ENCODE measurements at places on chromosomes 2 and 18.

- DNase-seq = no peak
These were observed 902.6 kb upstream of the GCFC2 start for GRCh38 chr2:76613330-76613729.

DNA sequence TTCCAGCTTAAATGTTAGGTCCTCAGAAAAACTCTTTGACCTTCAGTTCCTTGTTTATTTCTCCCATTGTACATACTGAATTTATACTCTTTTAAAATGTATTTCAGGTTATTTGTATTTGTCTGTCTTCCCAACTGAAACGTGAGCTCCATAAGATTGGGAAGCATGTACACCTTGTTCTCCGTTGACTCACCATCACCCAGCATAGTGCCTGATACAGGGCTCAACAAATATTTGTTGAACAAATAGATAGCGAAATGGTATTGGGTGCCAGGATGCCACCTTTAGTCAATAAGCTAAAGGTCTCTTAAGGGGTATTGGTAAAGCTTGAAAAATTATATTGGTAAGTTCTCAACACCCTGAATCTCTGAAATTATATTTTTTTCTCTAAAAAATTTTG is 1841.3 kb upstream of the CELF4 start:
- no peak for DNase-seq

DNA sequence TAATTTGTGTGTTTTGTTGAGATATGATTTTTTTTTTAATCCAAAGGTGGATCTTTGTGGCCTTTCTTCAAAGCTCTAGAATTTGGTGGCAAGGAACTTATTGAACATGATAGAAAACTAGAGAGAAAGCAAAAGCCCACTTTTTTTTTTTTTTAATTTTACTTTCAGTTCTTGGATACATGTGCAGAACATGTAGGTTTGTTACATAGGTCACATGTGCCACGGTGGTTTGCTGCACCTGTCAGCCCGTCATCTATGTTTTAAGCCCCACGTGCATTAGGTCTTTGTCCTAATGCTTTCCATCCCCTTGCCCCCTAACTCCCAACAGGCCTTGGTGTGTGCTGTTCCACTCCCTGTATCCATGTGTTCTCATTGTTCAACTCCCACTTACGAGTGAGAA is 135.9 kb downstream of the RHBDD1 start:
- DNase-seq = no peak

DNA sequence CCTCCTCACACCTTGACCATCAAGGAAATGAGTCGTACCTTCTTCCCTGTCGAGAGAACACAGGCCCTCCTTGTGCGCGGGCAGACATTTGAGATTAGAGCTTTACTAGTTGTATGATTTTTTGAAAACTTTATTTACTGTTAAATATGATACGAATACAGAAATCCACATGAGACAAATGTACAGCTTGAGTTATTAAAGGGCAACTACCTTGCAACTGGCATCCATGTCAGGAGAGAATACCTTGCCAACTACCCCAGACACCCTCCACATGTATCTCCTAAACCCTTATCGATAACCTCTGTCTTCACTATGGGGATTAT is 28.3 kb downstream of the KLHL23 start:
- no peak for DNase-seq

DNA sequence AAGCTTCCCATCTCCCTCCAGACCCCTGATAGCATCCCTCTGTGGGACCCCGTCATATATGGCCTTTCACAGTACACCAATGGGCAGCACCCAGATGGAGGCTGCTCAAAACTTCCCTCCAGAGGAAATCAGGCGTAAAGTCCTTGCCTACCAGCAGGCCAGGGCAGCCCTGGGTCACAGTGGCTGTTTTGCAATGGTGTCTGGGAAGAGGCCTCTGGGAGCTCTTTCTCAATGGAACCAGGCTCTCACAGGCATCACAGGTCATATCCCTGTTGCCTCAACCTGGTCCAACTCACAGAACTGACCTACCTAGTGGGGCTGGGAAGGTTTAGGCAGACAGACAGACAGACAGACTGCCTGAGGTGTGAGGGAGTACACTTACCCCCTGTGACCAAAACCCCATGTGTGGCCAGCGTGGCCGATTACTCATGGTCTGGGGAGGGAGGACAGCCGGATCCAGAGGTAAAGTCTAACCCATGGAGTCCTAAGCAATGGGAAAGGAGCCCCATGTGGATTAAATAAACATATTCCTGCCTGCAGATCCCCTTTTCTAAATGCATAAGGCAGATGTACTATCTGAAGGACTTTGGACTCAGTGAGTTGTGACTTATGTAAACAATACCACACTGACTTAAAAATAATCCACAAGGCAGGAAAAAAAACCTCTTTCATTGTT is 58.2 kb downstream of the BCL2L11 start:
- DNase-seq = no peak

DNA sequence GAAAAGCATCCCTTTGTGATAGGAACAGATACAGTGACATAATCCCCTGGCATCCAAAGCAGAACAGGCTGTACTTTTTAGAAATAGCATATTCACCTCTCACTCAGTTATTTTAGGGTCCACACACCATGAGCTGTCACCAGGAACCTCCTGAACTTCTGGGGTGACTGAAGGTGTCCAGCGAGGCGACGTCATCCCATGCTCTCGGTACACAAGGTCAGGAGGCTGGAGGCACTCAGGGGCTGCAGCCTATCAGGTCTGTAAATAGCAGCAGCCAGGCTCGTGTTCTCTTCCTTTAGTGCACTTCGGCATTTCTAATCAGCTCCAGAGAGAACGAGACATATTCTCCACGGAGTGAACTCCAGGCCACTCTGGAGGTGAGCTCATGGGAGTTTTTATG is 98.3 kb downstream of the GATA6 start:
- no peak for DNase-seq

- peak; percentile 30 for DNase-seq
These were observed 217.3 kb upstream of the HS6ST1 start for GRCh38 chr2:128535953-128536352.

DNA sequence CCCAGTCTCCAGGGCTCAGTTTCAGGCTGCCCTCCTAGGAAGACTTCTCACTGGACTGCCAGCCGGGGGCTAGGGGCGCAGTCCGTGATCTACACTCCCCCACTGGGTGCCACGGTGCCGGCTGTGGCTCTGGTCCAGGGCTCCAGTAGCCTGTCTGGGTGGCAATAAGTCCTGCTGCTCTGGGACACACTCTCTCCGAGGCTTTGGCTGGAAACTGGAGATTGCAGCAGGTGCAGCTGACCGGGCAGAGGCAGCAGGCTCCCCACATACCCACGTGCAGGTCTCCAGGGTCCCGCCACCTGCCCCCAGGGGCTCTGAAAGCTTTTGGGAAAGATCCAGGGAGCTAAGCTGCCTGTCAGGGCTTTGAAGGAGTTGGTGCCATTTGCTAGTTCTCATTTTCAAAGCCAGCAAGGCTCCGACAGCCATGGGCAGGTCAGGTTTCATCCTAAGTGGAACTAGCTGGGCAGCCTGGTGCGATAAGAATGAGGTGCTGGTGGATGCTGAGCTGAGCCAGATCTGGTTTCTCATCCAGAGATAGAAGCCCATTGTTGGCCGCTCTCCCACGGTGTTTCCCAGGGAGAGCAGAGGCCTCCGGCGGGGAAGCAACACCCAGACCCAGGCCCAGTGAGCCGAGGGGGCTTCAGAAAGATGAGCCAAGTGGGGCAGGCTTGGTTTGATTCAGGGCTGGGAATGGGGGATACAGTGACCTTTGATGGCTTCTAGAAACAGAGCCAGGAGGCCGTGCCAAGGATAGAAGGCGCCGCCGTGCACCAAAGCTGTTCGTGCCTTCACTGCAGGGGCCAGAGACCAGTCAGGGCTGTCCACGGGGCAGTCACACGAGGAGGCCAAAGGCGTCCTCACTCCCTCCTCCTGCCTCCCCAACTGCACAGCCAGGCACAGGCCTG is 141.7 kb upstream of the GPC1 start:
- no peak for DNase-seq

DNA sequence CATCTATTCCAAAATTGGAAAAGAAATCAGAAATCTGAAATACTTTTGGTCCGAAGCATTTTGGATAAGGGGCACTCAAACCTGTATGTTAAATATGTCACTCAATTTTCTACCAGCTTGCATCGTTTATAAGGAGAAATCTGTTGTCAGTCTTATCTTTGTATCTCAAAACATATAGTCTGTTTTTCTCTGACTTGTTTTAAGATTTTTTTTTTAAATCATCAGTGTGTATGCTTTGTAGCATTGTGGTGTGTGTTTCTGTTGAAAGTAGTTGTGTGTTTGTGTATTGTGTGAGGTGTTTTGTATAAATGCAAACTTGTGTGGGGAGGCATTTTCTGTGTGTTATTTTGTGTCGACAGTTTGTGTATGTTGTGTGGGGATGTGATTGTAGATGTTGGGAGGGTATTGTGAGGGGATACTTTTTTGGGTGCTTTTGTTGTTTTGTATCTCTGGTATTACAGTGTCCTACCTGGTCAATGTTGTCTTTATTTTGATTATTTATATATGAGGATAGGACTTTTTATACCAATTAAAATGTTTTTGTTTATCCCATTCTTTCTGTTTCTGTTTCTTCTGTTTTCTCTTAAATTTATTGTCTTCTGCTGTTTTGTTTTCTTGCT is 30.9 kb downstream of the SMCHD1 start:
- DNase-seq = peak; percentile 10

- no peak for DNase-seq
These were observed 555.7 kb downstream of the DSC3 start for GRCh38 chr18:30486856-30487255.

DNA sequence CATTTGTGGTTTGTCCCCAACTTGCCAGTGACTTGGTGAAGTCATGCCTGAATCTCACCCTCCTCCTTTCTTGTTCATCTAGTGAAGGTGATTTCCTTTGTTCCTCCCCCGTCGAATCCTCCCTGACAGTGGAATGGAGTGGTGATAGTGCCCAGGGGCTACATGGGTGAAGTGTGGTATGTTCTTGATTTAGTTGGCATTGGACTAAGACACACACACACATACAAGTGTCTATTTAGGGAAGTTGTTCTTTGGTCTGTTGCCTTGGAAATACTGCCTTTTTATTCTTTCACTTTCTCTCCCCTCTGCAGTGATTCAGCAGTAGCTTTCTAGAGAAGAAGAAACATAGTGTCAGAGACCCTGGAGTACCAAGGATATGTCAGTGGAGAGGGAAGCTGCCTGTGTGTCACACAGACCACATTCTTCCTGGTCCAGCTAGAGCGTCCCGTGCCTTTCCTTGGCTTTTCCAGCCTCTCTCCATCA is 10.9 kb downstream of the INPP4A start:
- DNase-seq = peak; percentile 66

DNA sequence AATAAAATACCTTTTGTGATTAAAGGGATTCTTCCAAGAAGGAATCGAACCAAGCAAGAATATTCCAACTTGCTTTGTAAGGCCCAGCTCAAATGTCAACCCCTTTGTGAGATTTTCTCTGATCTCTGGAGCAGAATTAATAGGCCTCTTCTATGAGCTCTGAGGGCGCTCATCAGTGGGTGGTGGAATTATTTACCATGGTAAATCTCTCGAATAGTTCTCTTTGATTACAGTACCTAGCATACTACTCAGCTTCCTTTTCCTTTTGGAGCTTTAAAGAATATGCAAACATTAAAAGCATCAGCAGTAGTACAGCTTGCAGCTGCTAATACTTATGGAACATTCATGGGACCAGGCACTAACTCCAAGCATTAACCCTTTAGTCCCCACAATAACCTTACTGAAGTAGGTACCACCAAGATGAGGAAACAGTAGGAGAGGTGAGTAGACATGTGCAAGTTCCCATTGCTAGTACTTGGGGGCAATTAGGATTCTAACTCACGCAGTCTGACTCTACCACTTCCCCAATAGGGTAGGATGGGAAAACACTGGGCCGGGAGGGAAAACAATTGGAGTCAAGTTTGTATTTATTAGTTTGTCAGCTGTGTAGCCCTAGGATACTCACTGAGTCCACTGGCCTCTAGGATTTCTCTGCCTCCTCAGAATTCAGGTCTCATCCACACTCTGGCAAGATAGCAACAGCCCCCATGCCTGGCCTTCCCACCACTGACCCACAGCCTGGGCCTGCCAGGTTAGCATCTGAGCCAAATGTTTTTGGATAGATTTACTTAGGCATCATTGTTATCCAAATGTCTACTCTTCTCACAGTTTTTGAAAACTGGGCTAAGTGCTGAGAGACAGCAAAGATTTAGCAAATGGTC is 21.7 kb downstream of the ADD2 start:
- DNase-seq = no peak

DNA sequence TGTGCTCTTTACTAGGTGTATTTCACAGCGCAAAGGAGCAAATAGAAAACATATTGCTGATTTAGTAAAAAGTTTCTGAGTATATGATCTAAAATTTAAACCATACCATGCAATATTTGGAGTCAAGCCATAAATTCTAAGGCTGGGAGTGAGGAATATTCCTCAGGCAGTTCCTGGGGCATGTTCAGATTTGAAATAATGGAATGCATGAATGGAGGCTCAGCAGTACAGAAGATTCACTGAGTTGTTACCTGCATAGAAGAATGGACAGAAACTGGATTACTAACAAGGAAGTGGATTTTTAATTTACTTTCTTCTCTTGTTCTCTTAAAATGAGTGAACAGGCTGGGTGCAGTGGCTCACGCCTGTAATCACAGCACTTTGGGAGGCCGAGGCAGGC is 441.0 kb upstream of the MAP2 start:
- no peak for DNase-seq

DNA sequence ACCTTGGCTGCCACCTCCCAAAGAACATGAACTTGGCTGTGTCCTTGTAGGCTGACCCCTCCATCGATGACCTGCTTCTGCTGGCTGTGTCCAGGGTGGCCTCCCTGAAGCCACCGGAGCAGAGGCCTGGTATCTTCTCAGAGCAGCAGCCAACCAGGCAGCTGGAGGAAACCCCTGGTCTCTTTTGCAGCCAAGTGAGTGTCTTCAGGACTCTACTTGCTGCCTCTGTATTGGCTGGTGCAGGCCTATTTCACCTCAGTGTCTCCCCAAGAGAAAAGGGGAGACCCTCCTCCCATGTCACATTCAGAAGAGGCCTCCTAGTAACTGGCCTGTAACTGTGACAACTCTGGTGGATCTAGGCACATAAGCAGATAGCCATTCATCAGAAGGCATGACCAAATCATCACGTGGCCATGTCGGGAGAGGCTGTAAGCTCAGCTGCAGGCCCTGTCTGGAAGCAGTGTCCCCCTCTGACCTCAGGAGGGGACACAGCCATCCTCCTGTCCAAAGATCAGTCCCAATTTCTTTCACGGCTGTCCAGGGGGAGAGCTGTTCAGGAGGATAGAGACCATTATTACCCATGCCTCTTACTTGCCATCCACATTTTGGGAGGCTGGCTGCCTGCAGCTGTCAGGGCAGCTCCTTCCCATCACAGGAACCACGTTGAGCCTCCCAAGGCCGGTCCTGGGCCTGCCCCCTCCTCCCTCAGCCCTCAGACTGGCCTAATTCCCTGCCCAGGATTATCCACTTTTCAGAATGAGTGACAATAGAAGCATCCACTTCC is 20.9 kb upstream of the ROCK2 start:
- DNase-seq = no peak

- no peak for DNase-seq
These were observed 36.9 kb downstream of the CNGA3 start for GRCh38 chr2:98383166-98383565.

GRCh38 chr2:196220671-196221070 is 49.3 kb upstream of the STK17B start:
- no peak for DNase-seq

Data from hematopoietic multipotent progenitor cell treated with erythropoietin and hydrocortisone succinate and interleukin-3 and kit ligand, for 6 days (in vitro differentiated cells).